ENCODE measurements at places on chromosomes 1 and 21.

DNA sequence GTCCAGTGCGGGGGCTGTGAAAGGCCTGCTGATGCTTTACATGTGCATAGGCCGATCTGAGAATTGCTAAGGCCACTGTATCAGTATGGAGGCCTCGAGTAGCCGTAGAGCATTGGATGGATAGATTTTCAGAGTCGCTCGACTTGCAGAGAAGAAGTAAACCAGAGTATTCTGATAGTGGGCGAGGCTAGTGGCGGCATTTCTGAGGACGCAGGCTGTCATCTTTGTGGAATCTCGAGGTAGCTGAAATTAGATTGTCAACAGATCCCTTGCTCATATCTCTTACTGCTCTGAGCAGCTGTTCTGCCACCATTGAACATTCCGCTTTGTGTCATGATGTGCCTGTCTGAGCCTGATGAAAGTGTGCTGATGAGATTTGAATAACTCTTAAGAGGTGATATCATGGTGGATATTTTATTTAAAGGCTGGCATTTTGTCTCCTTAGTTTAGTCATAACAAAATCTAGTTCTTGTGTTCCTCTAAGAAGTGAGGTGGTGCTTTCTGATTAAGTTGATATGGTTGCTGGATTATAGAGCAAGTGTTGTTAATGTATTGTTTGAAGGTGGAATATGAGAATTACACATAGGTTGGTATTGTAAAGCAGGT lies 1.5 kb downstream of the KIF1B start:
- no peak for DNase-seq

GRCh38 chr1:221868593-221869303 lies 126.9 kb upstream of the DUSP10 start:
- DNase-seq: no peak

- no peak for DNase-seq
Observed at GRCh38 chr1:32487182-32487581, 22.3 kb downstream of the ZBTB8B start.

DNA sequence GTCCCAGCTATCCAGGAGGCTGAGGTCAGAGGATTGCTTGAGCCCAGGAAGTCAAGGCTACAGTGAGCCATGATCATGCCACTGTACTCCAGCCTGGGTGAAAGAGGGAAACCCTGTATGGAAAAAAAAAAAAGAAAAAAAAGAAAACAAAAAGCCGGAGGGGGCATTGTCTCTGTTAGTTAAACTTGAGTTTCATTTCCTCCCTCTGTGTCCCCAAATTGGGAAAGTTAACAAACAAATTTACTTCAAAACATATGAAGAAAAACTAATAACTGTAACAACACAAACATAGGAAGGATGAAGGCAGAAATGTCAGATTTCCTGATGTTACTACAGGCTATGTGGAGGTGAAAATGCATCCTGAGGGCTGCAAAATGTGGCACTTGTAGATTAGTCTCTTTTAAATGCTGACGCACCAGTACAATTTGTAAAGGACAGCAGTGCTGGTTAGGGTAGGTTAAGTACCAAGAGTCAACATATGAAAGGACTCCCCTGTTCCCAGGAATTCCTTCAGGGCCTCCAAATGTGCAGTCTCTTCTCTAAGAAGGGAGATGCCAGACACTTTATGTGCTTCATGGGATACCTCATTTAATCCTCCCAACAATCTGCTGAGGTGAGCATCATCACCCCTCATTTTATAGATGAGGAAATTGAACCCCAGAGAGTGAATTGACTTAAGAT lies 52.9 kb downstream of the DEGS1 start:
- DNase-seq: no peak

DNA sequence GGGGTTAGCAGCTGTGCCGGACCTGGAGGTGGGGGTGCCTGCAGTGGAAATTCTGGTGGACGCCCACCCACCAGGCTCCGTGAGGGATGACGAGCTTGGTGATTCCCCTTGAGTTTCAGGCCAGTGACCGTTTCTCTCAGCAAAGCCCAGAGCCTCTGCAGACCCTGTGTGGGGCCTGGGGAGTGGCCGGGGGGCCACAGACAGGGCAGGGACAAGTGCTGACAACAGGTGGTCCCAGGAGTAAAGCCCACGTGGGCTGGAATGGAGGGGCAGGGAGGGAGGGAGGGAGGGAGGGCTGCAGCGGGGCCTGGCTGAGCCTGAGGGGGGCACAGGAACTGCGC lies 52.8 kb downstream of the COL18A1 start:
- no peak for DNase-seq

- DNase-seq: no peak
Observed at GRCh38 chr1:20875198-20875973, 88.3 kb upstream of the HP1BP3 start.

GRCh38 chr1:179141592-179142251 lies 59.9 kb downstream of the TOR3A start:
- no peak for DNase-seq

GRCh38 chr1:59029411-59030167 lies 245.7 kb upstream of the JUN start:
- no peak for DNase-seq

Data from activated T-helper 1 cell treated with anti-CD3 and anti-CD28 coated beads, Interleukin-2, amount 50 U/mL, for 16 hours (primary cell).